ENCODE measurements at places on chromosomes 3 and 15.

GRCh38 chr15:90344662-90345061 lies 7.4 kb upstream of the ZNF774 start:
- no peak for DNase-seq

DNA sequence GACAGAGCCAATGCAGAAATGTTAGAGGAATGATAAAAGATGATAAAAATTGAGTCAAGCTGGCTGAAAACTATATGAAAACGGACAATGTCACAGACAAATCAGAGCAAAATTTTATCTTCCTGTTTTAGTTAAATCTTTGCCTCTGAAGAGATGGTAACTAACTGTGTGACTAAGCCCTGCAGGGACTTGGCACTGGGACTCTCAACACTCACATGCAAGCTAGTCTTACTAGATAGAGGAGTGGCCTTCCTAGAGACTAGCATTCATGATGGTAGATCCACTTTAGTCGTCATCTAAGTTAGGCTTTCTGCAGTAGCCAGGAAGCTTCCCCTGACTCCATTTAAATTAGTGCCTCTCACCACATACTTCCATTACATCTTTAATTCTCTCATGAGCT lies 4.1 kb downstream of the CCDC191 start:
- DNase-seq = no peak

- no peak for DNase-seq
These were observed 222.0 kb downstream of the STT3B start for GRCh38 chr3:31754575-31755278.

DNA sequence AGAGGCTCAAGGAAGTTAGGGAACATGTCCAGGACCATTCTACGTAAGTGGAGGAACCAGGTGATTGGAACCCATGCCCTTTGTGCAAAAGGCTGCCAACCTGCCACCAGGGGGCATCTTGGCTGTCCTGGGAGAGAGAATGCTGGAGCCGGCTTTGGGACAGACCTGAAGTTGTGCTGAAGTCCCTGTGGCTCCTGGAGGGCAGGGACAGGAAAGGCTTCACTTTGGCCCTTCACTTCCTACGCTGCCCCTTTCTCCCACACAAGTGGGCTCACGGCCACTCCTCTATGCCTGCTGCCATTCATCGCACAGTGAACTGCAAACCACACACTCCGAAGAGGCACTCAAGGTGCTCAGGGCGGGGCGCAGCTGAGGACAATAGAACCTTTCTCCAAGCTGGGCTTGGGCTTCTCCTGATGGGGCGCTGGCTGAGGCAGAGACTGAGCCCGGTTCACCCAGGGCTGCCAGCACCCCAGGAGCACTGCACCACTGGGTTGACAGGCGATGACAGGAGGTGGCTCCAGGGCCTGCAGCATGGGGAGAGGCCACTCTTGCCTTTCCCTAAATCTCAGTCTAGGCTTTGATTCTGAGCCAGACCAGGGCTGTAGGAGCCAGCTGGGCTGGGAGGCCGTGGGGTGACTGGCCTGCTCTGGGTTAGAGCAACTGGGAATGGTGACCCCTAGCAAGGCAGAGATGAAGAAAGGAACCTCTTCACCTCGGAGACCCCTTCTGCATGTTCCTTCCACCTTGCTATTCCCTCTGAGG lies 8.4 kb downstream of the SHF start:
- DNase-seq = peak; percentile 45

DNA sequence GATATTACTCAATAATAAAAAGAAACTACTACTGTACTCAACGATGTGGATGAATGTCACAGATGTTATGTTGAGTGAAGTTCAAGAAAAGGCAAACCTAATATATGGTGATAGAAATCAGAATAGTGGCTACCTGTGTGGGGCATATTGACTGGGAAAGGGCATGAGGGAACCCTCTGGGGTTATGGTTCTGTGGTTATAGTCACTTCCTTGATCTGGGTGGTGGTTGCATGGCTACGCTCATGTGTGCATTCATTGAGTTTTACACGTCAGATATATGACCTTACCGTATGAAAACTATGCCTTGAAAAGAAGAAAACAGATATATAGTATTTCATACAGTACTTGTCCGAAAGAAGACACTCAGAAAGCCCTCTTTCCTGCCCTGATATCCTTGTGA lies 331.0 kb upstream of the LRRFIP2 start:
- no peak for DNase-seq

Data from CD4-positive, alpha-beta T cell treated with Interleukin-15 for 4 hours (primary cell).